ENCODE measurements at places on chromosomes 13 and 19.

DNA sequence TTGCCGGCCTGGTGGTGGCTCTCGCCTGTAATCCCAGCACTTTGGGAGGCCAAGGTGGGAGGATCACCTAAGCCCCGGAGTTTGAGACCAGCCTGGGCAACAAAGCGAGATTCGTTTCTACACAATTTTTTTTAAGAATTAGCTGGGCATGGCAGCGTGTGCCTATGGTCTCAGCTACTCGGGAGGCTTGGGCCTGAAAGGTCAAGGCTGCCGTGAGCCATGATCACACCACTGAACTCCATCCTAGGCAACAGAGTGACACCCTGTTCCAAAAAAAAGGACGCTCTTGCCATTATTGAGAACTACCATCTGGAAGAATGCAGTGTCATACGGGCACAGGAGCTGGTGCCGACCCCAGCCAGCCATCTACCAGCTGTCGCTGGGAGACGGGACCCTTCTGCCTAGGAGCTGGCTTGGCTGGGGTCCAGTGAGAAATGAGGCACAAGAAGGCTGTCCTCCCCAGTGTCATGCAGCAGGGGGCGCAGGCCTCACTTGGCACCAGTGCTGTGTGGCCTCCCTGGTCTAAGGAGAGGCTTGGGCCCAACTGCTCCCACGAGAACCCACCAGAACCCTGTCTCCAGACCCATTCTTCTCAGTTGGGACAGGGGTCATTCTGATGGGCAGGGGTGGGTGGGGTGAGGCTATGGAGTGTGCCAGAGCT lies 12.2 kb upstream of the RELB start:
- peak; percentile 54 for DNase-seq

- DNase-seq = no peak
Observed at GRCh38 chr19:2477141-2477710, 1.3 kb downstream of the GADD45B start.

- no peak for DNase-seq
Observed at GRCh38 chr13:78897200-78897599, 238.2 kb upstream of the OBI1 start.

DNA sequence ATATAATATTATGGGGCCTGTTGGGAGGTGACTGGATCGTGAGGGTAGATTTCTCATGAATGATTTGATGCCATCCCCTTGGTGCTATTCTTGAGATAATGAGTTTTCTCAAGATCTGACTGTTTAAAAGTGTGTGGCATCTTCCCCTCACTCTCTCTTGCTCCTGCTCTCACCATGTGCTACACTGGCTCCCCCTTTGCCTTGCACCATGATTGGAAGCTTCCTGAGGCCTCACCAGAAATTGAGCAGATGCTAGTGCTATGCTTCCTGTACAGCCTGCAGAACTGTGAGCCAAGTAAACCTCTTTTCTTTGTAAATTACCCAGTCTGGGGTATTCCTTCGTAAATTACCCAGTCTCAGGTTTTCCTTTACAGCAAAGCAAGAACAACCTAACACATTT lies 1.8 kb upstream of the ZNF599 start:
- DNase-seq = no peak

- DNase-seq = no peak
Observed at GRCh38 chr19:8607386-8607785, 3.1 kb downstream of the ADAMTS10 start.

DNA sequence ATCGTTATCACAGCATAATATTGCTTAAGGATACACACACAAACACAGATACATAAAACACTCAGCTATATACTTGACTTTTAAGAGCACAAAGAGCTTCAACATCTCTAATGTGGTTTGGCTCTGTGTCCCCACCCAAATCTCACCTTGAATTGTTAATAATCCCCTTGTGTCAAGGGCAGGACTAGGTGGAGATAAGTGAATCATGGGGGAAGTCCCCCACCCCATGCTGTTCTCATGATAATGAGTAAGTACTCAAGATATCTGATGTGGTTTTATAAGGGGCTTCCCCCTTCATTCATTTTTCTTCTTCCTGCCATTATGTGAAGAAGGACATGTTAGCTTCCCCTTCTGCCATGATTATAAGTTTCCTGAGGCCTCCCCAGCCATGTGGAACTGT lies 481.4 kb downstream of the PCDH9 start:
- DNase-seq = no peak

- DNase-seq = no peak
Observed at GRCh38 chr13:112729408-112729807, 39.6 kb downstream of the ATP11A start.

- DNase-seq = no peak
Observed at GRCh38 chr13:30818323-30818960, 83.1 kb downstream of the ALOX5AP start.

DNA sequence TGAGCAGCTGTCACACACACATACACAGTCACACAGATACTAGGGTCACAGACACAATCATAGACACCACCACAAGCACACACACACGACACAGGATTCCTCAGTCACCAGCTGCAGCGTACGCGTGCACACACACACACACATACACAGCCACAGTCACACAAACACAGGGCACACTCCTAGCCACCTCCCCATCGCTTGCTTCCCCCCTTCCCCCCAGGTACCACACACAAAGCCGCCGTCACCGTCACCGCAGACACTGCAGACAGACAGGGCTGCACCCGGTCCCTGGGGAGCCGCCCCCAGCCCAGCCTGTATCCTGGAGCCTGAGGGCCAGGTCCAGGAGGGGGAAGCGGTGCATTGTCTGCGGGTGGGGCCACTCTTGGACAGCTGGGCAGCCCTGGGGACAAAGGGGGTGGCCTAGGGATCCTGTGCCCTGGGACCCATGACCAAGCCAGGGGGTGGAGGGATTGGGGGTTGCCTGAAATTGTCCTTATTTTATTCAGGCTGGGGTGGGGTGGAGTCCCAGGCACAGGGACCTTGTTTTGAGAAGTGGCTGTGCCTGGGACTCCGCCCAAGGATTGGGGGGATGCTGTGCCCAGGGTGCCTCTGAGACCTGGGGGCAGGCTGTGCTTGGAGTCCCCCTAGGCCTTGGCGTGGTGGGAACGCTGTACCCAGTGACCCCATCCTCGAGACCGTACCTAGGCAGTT lies 957 bp downstream of the NUMBL start:
- peak; percentile 10 for DNase-seq

- DNase-seq = no peak
Observed at GRCh38 chr19:28686756-28687155, 526.2 kb downstream of the UQCRFS1 start.

DNA sequence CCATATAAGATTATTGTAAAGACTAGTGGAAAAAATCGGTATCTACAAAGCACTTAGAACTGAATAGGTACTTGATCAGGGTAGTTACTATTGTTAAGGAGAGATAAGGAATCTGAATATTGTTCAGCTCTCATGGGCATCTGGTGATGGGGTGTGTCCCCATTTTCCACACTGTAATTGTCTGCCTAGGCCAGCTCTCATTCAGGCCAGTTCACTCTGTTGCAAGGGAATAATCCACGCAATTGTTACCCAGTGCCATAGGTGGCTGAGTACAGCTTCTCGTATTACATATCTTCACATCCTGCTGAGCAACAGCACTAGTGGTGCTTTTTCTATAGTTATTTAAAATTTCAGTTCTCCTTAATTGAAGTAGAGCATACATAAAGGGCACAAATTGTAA lies 45.6 kb upstream of the C13orf42 start:
- DNase-seq = no peak

DNA sequence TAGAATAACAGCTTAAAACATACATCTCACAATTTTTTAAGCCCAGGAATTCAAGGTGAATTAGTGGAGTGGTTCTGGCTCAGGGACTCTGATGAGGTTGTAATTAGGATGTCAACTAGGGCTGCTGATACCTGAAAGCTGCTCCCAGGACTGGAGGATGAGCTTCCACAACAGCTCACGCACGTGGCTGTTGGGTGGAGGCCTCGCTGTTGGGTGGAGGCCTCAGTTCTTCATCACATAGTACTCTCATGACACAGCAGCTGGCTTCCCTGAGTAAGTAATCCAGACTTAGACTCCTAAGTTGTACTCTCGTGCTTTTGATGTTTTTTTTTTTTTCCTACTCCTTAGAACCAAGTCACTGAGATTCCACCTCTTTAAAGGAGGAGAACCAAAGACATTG lies 577.1 kb upstream of the PRR20A start:
- no peak for DNase-seq

DNA sequence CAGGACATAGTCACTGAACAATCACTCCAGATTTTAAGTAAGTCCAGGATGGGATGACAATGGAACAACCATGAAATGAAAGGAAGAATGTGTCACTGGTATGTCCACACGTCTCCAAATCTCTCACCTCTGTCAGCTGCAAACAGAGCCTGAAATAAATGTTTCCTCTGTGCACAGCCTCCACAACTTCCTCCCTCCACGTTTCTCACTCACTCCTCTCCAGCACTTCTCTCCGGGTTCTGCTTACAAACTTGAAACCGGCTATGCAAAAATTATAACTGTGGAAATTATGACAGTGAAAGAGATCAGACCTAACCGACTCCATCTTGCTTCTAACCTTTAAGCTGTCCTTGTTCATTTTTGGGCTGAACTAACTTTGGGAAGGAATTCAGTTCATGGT lies 35.0 kb upstream of the ALOX5AP start:
- no peak for DNase-seq

DNA sequence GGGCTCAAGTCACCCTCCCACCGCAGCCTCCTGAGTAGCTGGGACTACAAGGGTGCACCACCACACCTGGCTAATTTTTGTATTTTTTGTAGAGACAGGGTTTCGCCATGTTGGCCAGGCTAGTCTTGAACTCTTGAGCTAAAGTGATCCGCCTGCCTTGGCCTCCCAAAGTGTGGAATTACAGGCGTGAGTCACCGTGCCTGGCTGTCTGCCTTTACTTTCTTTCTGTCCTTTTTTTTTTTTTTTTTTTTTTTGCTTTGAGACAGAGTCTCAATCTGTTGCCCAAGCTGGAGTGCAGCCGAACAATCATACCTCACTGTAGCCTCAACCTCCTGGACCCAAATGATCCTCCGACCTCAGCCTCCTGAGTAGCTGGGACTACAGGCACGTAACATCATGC lies 25.0 kb upstream of the OR1M1 start:
- DNase-seq = no peak

- DNase-seq = no peak
Observed at GRCh38 chr19:1787116-1787515, 25.0 kb downstream of the ATP8B3 start.

DNA sequence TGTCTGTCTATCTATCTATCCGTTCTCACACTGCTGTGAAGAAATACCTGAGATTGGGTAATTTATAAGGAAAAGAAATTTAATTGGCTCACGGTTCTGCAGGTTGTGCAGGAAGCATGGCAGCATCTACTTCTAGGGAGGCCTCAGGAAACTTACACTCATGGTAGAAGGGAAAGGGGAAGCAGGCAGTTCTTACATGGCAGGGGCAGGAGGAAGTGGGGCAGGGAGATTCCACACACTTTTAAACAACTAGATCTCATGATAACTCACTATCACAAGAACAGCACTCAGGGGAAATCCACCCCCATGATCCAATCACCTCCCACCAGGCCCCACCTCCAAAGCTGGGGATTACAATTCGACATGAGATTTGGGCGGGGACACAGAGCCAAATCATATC lies 105.3 kb downstream of the SLC10A2 start:
- DNase-seq = no peak

GRCh38 chr19:33339016-33339984 lies 34.2 kb upstream of the CEBPG start:
- no peak for DNase-seq

DNA sequence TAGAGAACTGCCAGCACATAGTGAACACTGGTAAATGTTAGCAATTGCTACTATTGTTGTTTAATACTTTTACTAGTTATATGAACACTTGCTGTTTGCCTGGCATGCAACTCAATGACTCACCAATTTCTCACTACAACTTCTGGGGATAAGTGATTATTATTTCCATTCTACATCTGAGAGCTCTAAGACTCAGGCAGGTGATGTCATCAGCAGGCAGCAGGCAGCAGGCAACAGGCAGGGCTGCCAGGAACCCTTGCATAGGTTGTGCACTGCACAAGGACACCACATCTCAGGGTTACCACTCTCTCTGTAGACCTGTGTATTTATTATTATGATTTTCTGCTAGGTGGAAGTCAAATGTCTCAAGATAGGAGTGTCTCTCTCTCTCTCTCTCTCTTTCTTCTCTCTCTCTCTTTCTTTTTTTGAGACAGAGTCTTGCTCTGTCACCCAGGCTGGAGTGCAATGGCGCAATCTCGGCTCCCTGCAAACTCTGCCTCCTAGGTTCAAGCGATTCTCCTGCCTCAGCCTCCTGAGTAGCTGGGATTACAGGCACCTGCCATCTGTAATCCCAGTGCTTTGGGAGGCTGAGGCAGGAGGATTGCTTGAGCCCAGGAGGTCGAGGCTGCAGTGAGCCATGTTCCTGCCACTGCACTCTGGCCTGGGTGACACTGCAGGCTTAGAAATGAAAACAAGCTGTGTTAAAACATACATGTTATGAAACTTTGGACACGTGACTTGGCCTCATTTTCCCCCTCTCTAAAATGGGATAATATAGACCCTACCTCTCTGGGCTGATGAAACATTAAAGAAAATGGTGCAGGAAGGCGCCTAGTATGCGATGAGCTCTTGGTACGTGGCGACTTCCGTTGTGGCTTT lies 22.7 kb downstream of the HPN start:
- no peak for DNase-seq

GRCh38 chr19:39825531-39826076 lies 8.4 kb downstream of the DYRK1B start:
- DNase-seq = no peak

GRCh38 chr13:24254146-24254841 lies 55.1 kb upstream of the C1QTNF9 start:
- peak; percentile 83 for DNase-seq

- DNase-seq = no peak
Observed at GRCh38 chr13:77565635-77566034, 30.1 kb downstream of the SCEL start.

DNA sequence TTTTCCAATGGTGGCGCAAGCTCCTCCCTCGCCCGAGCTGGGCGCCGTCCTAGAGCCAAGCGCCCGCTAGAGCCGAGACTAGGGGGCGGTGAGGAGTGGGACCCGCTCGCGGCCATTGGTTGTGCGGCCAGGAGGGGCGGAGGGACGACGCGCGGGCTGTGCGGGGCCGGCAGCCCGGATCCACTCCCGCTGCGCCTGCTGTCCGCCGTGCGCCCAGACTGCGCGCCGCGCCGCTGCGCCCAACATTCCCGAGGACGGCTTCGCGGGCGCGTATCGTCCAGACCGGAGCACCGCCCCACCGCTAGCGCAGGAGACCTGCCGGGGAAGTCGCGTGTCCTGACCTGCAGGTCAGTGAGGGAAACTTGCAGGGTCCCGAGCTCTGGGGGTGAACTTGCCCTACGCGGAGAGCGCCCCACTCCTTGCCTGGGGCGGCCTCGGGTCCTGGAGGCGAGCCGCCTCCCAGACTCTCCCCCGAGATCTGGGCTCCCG lies at the start of gene SERTM1:
SERTM1 (plus strand) TSS at position 183 of the 489 bp plus-strand sequence. CDS start 21,059 bp downstream, outside the sequence.
- DNase-seq = no peak

DNA sequence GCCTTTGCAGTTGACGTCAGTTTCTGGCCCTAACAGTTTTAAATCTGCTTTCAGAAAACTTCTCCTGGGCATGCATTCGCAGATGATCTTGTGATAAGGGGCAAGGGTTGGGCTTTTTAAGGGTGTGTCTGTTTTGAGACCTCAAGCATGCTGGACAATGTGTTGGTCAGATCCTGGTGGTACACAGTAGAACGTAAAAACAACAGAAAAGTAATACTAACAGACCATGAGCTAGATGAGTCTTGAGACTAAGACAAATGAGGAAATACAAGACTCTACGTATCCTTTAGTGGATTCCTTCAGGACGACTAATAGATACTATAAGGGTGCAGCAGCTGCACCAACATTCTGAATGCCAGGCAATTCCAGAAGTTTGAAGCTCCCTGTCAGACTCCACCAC lies 237.6 kb downstream of the DNAJC15 start:
- DNase-seq = no peak

- DNase-seq = no peak
Observed at GRCh38 chr13:62280590-62280989, 864.9 kb upstream of the PCDH20 start.

- DNase-seq = no peak
Observed at GRCh38 chr19:7590256-7590655, 5.4 kb upstream of the CAMSAP3 start.

Measured in central memory CD4-positive, alpha-beta T cell (primary cell).